T-helper 1 cell (primary cell): ENCODE measurements at places on chromosomes 5 and 9.
A peak's percentile ranks its signal among the peaks of the same experiment; 100 is the strongest.

DNA sequence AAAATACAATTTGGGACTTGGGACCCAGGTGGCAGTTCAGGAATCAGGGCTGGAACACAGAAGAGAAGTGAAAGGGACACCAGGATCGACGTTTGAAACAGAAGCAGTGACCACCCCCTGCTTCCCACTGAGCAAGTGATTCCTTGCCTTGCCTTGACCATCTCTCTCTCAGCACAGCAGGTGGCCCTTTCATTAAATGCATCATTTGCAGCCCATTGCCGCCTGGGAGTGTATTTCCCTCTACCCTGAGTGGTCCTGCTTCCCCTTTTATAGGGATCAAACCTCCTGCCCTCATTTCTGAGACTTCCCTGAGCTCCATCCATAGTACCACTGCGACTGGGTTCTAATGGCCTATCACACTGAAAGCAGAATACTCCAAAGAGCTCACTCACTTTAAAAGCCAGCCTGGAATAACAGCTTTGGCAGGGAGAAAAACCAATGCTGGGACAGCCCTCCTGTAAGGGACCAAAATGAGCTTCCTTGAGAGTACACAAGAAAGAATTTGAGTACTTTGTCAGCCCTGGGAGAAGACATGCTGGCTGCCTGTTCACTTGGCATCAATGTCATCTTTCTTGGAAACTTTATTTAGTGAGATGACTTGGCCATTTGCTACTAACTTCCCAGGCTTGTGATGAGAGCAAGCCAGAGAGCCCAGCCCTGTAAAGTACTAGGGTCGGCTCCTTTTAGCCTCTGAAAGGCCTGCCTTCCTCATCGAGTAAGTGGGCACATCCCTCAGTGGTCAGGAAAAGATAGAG, 149.7 kb downstream of the SLIT3 start:
- no peak for DNase-seq

DNA sequence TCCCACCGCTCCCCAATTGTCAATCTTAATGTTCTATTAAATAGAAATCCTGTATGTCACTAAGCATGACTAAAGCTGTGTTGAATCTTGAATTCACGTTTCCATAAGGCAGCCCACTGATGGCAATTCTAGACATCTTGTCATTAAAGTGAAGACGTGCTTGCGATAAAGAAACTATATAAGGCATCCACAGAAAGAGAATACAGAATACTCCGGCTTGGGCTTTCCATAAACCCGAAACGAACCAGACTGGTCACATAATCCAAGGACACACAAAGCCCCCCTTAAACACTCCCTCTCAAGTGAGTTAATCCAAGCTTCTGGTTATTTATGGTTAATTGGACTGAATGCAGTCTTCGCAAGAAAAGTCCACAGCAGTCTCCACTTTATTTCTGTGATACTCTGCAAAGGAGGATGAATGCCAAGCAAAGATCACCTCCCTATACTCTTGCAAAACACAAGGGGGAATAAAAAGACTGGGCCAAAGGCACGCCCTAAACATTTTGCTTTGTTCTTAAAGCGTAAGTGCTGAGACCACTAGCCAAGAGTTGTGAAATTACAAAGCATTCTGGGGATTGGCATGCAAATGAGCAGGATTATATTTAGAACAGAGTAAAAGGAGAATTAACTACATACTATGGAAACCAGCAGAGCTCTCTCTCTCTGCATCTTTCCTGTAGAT, 54.7 kb downstream of the DPYSL3 start:
- DNase-seq = no peak

DNA sequence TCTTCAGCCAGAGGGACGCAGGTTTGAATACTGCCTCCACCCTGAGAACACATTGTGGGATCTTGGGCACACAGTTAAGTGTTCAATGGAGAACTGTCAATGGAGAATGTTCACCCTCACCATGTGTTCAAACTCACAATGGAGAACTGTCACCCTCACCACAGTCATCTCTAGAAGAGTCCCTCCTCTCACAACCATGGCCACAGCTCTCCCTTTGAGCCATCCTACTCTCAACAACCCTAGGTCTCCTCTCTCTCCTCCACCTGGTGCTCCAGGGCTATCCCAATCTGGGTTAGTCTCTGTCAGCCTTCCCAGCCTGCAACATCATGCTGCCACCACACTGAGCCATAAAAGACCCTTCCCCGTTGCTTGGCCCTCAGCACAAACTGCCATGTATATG, 36.3 kb upstream of the HAND1 start:
- DNase-seq = no peak

GRCh38 chr5:178279723-178280438, 47.3 kb upstream of the PHYKPL start:
- peak; percentile 41 for DNase-seq

DNA sequence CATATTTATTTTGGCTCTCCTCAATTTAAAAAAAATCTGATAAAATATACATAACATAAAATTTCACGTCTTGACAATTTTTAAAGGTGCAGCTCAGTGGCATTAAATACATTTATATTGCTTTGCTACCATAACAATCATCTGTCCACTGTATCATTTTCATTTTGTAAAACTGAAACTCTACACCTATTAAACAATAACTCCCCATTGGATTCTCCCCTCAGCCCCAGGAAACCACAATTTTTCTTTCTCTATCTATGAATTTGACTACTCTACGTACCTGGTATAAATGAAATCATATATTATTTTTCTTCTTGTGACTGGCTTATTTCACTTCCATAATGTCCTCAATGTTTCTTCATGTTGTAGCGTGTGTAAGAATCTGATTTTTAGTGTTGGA, 563.5 kb downstream of the PRR16 start:
- DNase-seq = no peak

- DNase-seq = no peak
Measured at GRCh38 chr5:41334758-41335157, 121.4 kb upstream of the C6 start.
